ENCODE measurements at places on chromosomes 2 and 18. TPM values are rescaled to one million over a fixed set of nuclear protein-coding genes. Genes with fewer than 3 reads are reported as not detected.
A peak's percentile ranks its signal among the peaks of the same experiment; 100 is the strongest.

DNA sequence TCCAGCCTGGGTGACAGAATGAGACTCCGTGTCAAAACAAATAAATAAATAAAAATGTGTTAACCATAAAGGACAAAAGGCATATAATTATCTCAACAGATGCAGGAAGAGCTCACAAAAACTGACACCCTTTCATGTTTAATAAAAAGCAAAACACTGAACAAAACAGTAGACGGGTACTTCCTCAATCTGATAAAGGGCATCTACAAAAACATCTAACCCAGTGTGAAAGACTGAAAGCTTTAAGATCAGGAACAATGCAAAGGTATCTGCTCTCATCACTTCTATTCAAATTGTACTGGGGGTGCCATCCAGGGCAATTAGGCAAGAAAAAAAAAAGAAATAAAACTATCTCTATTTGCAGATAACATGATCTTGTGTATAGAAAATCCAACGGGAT, 11.7 kb upstream of the NCL start:
- DNase-seq = no peak

Gene IL1F10
- total RNA-seq = not detected

- no peak for DNase-seq
These were observed 515.0 kb downstream of the PARD3B start for GRCh38 chr2:205060269-205060668.

DNA sequence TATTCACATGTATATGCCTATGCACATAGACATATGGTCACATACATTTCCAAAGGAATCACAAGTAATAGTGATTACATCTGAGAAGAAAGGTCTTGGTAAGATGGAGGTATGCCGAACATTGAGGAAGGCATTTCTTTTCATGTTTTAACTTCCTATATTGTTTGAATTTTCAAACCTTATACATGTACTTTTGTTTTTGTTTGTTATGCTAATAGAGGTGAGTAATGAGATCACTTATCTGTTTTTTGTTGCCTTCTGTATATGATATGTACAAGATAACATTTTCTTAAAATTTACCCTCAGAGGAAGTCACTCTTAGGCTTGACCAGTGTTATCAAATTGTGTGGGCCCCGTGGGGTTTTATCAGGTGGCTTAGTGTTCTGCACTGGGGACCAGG, 166.5 kb upstream of the OTX1 start:
- DNase-seq = no peak

DNA sequence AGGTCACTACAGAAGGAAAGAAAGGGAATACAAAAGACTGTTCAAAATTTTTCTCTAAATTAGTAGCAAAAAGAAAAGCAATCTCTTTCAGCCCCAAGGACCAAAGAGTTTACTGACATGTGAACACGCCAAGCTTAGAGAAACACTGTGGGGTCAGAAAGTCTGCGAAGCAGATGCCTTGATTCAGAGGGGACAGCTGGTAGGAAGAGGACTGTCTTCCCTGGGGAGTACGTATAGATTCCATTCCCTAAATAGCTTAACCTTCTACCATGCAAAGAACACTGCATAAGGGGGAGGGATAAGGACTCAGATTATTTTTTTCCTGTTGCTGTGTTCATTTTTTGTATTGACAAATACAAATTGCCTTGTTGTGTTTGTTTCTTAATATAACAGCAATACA, 96.1 kb downstream of the IRS1 start:
- DNase-seq = no peak

DNA sequence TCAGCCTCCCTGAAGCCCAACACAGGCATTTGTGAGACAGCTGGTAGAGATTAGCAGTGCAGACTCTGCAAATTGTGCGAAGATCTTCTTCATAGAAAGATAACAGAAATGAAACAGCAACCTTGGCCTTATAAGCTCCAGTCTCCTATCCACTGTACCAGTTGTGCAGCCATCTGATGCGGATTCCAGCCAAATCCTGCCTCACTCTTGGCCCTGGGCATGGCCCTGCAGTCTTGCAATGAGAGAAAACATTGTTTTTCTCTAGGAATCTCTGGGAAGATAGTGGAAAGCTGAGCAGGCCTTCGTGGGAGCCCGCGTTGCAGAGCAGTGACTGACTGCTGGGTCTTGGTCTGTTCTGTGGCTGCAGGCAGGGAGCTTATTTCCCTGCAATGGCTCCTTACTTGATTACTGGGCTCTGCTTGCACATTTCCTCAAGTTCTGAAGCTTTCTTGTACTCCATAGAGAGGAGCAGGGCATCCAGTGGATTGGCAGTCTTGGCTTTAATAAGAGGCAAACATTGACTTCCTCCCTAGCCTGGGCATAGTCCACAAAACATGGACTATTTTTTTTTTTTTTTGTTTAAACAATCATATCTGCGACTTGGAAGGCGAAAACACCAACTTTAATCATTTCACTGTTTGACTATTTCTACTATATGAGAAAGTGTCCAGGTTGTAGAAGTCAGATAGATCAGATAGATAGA, 193.0 kb downstream of the ACTR3 start:
- no peak for DNase-seq

- DNase-seq = no peak
These were observed 157.0 kb upstream of the NDUFV2 start for GRCh38 chr18:8945514-8945913.

DNA sequence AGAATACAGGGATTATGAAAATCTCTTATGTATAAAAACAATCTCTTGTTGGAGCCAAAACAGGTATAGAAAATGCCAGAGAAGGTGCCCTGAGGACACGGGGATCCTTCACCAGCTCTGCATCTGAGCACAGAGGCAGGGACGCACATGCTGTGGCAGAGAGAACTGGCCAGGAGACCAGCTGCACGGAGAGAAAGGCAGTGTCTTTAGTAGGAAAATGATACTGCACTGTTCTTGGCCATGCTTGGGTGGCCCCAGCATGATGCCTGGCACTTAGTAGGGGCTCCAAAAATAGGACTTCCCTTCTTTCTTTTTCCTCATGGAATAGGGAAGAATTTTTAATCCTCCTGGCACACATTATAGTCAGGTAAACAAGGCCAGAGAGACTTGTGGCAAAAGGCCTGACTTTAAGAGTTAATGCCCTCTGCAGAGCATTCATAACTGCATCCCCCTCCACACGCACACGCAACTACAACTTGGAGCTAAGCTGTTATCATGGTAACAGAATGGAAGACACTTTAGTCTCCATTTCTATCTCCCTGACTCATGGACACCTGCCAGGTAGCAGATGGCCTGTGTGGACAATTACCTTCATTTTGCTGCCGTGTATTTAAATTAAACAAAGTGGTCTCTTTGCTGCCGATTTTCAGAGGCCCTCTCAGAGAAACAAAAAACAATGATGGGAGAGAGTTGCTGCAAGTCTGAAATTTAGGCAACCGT, 59.7 kb upstream of the DNMT3A start:
- peak; percentile 83 for DNase-seq

- no peak for DNase-seq
These were observed 40.6 kb downstream of the LCLAT1 start for GRCh38 chr2:30487603-30488002.

Gene PLA2R1
- 11.9 TPM for total RNA-seq

GRCh38 chr18:6509417-6509816, 94.7 kb upstream of the L3MBTL4 start:
- DNase-seq = no peak

DNA sequence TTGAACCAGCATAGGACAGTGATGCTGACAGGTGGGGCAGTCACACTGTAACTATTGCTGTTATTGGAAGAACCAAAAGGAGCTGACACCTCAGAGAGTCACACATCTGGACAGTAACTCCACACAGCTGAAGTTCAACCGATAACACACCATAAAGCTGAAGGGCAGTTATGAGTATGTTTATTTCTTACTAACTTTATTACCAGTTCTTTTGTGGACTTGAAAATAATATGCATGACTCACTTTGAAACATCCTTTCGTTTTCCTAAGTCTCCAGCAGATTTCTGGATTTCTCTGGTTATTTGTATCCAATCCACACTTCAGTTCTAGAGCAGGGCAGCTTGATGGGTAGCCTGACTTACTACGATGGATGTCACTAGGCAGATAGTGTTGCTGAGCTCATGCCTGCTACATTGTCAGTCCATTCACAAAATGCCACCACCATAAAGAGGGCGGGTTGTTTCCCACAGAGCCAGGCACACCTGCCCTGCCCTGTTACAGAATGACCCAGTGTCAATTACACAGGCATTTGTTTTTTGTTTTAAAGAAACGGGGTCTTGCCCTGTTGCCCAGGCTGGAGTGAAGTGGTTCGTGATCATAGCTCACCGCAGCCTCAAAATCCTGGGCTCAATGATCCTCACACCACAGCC, 8.4 kb upstream of the AGBL5 start:
- no peak for DNase-seq

GRCh38 chr2:172597176-172597842, 41.4 kb downstream of the PDK1 start:
- DNase-seq = no peak

- DNase-seq = no peak
These were observed 93.5 kb upstream of the OTOS start for GRCh38 chr2:240233885-240234502.

- DNase-seq = no peak
These were observed 789.9 kb downstream of the CBLN2 start for GRCh38 chr18:71754246-71754645.

- no peak for DNase-seq
These were observed 2.2 kb upstream of the SLC40A1 start for GRCh38 chr2:189582809-189583192.

DNA sequence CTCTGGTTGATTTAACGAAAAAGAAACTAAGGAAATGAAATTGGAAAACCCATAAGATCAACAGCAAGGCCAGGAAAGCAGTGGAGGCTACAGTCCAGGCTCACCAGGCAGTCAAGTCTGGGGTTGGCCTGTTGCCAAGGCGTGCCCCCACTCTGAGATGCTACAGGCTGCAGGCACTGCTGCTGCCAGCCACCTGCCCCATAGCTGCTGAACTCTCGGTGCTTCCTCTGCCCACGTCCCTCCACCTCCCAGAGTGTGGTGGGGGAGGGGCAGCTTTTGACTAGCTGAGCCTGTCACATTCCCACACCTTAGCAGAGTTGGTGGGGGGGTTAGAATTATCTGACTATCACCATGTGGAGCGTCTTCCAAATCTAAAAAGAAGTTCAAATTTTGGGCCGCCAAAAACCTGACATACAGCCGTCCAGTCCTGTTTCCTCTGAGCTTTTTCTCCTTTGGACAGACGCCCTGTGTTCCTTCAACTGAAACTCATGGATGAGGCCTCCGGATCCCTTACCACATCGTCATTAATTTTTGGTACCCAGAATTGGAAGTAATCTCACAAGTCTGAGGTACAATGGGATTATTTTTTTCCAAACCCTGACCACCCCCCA, 3.9 kb upstream of the SH3RF3 start:
- DNase-seq = no peak

Gene RBFA
- total RNA-seq = 63.1 TPM

Gene LRRC30
- not detected for total RNA-seq

Gene UGT1A1
- total RNA-seq = not detected

Gene MLPH
- 1.2 TPM for total RNA-seq

Gene MEP1B
- 0.54 TPM for total RNA-seq

- DNase-seq = no peak
These were observed 700.0 kb upstream of the SOX11 start for GRCh38 chr2:4992226-4992625.

DNA sequence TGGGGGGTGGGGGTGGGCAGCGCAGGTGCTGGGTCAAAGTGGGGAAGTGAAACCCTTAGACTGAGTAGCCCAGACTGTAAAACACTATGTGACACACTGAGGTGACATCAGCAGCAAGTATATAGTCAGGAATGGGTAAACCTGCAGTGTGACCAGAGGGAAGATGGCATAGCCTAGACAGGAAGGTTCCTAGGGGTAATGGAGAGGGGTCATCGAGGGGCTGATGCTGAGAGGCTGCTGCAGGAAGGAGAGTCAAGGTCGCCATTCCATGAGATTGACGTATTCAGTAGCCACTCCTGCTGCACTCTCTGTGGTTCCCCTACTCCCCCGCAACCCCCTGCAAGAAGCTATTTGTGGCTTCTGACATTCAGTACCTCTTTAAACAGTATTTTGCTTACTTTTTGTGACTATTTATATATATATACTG, 111.7 kb downstream of the CHST9 start:
- DNase-seq = no peak

GRCh38 chr2:234435836-234436481, 60.9 kb downstream of the ARL4C start:
- peak; percentile 90 for DNase-seq

DNA sequence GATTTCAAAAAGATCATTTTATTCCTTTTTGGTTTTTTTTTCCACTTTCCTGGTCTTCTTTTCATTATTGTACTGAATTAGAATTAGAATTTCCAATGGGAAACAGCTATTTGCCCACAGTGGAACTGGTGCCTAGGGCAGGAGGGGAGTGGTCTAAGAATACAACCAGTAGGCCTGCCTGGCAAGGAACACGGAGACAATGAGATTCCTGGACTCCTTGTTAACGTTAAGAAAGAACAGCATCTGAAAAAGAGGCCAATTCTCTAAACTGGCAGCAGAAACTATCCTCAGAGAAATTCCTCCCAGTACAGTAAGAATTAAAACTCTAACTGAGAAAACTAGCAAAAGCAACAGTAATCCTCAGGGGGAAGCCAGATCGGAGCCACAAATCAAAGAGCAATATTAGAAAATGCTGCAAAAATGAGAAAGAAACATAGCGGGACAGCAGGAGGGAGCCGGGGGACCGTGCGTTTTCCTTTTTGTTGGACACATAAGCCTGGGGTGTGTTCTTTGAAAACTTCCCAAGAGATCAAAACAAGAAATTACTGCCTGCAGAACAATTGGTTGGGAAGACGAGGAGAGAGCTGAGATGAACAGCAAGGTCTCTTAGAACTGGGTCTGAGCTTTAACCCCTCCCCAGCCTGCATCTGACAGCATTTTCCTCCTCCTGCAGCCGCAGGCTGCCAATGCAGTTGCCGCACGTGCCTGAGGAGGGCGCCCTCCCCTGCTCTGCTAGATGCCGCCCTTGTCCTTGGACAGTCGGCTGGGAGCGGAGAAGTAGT, 776.0 kb downstream of the TSN start:
- DNase-seq = no peak

DNA sequence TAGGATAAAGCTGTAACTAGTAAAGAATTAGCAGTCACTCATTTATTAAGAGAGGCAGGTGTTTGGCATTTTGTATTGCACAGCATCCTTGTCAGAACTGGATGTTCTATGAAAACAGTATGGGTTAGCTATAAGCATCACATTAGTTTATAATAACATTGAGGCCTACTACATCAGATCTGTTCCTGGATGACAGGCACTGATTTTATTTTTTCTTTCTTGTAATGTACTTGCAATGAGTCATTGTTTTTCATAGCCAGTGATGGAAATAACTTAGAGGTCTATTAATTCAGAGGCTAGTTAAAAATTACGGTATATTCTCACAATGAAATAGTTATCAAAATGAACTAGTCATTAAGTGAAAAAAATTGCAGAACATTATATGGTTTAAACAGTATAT, 13.0 kb upstream of the RMDN2 start:
- no peak for DNase-seq

DNA sequence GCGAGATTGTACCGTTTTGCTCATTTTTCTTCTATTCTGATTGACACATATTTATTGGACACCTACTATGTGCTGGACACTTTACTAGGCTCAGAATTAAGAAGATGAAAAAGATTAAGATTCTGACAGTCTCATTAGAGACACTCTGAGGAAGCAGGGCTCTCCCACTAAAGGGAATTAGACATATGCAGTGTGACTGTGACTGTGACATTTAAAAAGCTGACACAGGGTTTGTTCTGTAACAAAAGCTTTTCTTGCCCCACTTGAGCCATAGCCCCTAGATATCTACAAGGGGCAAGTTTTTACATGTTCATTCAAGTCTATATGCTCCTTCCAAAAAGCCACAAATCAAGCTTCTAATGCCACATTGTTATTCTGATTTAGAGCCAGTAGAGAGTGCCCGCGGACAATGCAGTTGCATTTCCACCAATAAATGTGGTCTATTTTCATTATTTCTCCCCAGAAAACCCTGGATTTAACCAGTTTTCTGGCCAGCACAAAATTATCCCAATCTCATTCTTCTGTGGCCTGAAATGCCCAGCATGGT, 9.8 kb downstream of the ARHGAP25 start:
- no peak for DNase-seq

All from cerebellum (tissue), 4 donors.